CD4-positive, alpha-beta T cell (primary cell): ENCODE measurements at places on chromosomes 3 and 15.

DNA sequence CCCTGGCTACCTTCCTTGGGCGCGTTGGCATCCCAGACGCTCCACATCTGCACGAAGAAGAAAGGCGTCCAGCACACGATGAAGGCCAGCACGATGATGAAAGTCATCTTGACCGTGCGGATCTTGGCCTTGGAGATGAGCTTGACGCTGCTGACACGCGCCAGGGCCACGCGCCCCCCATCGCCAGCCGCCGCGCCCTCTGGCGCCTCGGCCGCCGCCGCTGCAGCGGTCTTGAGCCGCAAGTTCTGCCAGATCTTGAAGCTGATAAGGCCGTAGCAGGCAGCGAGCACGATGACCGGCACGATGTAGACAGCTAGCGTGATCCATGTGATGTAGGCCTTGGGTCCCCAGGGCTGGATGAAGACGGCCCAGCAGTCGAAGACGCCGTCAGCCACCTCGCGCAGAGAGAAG lies 2.2 kb downstream of the OXTR start:
- no peak for DNase-seq

- no peak for DNase-seq
These were observed 3.2 kb downstream of the PFKFB4 start for GRCh38 chr3:48553361-48553760.

GRCh38 chr3:9310043-9310442 lies 52.8 kb upstream of the THUMPD3 start:
- no peak for DNase-seq

GRCh38 chr15:78715930-78716329 lies 74.9 kb upstream of the CHRNB4 start:
- no peak for DNase-seq

DNA sequence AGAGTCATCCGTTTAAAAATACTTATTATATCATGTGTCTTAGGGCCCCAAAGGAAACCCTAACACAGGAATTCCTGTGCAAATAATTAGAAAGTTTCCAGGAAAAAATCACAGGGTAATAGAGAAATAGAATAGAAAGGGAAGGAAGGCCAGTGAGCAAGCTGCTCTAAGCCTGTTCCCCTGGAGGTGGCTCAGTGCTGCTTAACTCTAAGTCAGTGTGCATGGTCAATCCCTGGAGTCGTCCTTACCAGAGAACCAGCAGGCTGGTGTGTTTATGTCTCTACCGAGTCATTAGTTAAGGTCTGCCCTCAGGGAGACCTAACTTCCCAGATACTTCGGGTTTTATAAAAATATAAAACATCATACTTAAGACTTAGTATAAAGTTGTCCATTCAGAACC lies 21.0 kb upstream of the MCF2L2 start:
- DNase-seq = no peak
